Activated CD8-positive, alpha-beta T cell treated with anti-CD3 and anti-CD28 coated beads, Interleukin-2, amount 10 ng/mL, durations not matched to agents 7 days and 5 days (primary cell): ENCODE measurements at places on chromosomes 3 and 15.

GRCh38 chr3:190485830-190486532 lies 27.9 kb upstream of the IL1RAP start:
- no peak for DNase-seq
- H3K27ac ChIP-seq: no peak overlapping the region
- no peak overlapping the region for H3K4me3 ChIP-seq

DNA sequence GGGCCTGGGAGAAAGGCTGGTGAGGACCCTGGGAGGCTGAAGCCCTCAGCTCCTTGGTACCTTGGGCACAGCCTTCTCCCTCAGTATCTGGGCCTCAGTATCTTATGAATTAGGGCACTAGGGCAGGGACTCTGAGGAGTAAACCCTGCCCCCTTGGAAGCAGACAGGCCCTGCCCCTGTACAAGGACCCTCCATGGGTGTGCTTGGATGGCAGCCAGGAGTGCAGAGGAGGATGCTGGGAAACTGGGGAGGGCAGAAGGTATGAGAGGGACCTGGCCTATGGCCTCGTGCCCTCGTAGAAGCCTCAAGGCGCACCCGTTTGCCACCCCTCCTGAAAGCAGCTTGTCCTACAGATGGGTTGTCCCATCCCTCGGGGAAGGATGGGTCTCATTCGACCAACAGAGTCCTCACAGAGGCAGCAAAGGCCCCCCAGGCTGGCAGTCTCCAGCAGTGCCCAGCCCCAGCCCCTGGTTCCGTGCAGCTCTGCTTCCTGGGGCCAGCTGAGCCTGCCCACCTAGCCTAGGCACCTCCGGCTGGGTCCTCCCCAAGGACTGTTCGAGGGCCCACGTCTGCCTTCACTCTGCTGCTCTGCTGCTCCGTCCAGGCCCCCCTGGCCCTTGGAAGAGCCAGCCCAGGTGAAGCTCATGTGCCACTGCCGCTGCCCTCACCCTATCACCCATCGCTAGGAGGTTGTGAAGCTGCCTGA lies 15.3 kb upstream of the SEMA3F start:
- H3K36me3 ChIP-seq: no peaks in the 10 kb centered on the region
- no peak overlapping the region for H3K27ac ChIP-seq
- H3K27me3 ChIP-seq: peaks cover 2% of the 10 kb centered on the region
- peaks cover 12% of the 10 kb centered on the region for H3K4me1 ChIP-seq
- H3K4me3 ChIP-seq: no peak overlapping the region

GRCh38 chr3:16488637-16489036 lies 24.9 kb downstream of the RFTN1 start:
- peaks cover 38% of the 10 kb centered on the region for H3K4me1 ChIP-seq
- peaks cover 81% of the 10 kb centered on the region for H3K36me3 ChIP-seq
- DNase-seq: no peak
- H3K27ac ChIP-seq: peak overlapping the region; percentile 21
- no peaks in the 10 kb centered on the region for H3K27me3 ChIP-seq
- no peak overlapping the region for H3K4me3 ChIP-seq

GRCh38 chr3:97765336-97765735 lies 778 bp downstream of the ARL6 start:
- peaks cover 3% of the 10 kb centered on the region for H3K27me3 ChIP-seq
- peaks cover under 1% of the 10 kb centered on the region for H3K36me3 ChIP-seq
- H3K4me1 ChIP-seq: peaks cover 23% of the 10 kb centered on the region
- DNase-seq: no peak
- H3K27ac ChIP-seq: no peak overlapping the region

DNA sequence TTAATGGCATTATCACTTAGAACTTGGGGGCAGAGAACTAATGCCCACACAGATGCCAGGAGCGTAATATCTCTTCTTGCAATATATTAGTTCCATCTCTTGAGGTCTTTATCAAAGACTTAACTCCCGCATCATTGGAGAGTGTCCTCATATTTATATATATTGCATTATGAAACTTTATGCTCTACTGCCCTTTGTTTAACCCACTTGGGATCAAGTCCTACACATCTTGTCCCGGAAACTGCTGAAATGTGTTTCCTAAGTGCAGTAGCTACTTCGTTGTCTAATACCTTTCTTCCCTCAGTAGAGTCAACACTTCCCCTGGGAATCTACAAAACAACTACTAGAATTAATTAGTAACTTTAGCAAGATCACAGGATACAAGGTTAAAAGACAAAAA lies 1029.2 kb downstream of the OTOL1 start:
- H3K27me3 ChIP-seq: no peaks in the 10 kb centered on the region
- DNase-seq: no peak
- no peaks in the 10 kb centered on the region for H3K36me3 ChIP-seq

DNA sequence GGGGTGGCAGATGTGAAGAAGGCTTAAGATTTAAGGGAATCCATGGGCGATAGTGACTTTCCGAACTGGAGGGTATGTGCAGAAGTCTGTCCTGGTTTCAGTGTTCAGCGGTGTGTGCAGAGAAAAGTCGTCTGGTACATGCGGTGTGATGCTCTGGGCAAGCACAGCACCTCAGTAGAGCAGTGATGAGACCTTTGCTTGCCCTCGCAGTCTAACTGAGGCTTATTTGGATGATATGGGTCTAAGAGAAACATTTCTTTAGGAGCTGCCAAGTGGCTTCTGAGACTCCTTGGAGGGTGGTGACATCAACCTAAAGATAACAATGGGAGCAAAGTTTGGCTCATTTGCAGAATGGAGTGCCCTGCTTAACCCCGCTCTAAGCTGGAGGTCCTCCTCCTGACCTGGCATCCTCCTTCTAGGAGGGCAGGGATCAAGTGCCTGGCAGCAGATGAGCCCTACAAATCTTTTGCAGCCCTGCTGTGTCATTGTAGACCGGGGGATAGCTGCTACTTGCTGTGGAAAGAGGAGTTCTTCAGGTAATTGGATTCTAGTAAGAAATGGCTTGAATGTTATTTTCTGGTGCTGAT lies 228.1 kb upstream of the AZI2 start:
- H3K27ac ChIP-seq: no peak overlapping the region
- H3K4me3 ChIP-seq: no peak overlapping the region
- H3K27me3 ChIP-seq: peaks cover 43% of the 10 kb centered on the region
- DNase-seq: no peak

GRCh38 chr15:47135267-47135666 lies 582.0 kb upstream of the SEMA6D start:
- H3K27me3 ChIP-seq: no peaks in the 10 kb centered on the region
- H3K4me1 ChIP-seq: no peaks in the 10 kb centered on the region
- no peaks in the 10 kb centered on the region for H3K36me3 ChIP-seq
- H3K27ac ChIP-seq: no peak overlapping the region
- H3K4me3 ChIP-seq: no peak overlapping the region

DNA sequence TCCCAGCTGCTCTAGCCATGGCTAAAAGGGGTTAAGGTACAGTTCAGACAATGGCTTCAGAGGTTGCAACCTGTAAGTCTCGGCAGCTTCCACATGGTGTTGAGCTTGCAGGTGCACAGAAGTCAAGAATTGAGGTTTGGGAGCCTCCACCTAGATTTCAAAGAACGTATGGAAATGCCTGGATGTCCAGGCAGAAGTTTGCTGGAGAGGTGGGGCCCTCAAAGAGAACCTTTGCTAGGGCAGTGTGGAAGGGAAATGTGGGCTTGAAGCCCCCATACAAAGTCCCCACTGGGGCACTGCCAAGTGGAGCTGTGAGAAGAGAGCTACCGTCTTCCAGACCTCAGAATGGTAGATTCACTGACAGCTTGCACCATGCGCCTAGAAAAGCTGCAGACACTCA lies 73.7 kb downstream of the STT3B start:
- H3K36me3 ChIP-seq: peaks cover 90% of the 10 kb centered on the region
- no peak for DNase-seq
- H3K27me3 ChIP-seq: no peaks in the 10 kb centered on the region
- H3K27ac ChIP-seq: no peak overlapping the region
